A549 (cell line): ENCODE measurements at places on chromosomes 7 and 10. TPM values are rescaled to one million over a fixed set of nuclear protein-coding genes. Genes with fewer than 3 reads are reported as not detected.

- DNase-seq = no peak
Observed at GRCh38 chr7:112833082-112833481, 42.9 kb upstream of the TMEM168 start.

GRCh38 chr7:154857728-154858681 is 144.9 kb downstream of the PAXIP1 start:
- DNase-seq = peak; percentile 31

DNA sequence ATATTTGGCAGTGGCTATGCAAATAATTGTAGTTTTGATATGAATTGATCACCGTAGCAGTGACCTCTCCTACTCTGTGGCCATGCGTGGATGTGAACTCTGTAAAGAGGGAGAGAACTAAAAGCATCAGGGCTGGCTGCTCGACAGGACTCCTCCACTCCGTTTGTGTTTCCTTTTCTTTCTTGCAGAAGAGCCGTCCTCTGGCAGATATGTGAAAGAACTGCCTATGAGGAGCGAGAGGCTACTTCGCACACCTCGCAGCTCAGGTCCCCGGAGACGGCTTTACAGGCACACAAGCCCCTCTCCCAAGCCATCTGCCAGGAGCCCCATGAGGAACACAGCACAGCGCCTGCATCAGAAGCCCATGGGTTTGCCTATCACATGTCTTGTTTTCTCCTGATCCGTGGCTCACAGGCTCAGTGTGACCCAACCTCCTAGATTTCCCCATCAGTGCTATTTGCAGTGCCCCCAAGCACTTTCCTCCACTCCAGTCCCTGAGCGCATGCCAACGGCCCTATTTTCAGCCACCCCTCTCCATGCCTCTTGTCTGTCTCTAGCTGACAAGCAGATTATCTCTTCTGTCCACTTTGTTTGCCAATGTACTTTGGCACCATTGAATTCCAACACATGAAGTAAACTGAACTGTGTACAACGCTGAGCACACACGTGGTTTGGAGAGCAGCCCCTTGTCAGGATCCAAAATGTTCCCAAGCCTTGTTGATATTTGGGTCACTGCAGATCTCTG is 164.3 kb upstream of the AKR1E2 start:
- DNase-seq = no peak

DNA sequence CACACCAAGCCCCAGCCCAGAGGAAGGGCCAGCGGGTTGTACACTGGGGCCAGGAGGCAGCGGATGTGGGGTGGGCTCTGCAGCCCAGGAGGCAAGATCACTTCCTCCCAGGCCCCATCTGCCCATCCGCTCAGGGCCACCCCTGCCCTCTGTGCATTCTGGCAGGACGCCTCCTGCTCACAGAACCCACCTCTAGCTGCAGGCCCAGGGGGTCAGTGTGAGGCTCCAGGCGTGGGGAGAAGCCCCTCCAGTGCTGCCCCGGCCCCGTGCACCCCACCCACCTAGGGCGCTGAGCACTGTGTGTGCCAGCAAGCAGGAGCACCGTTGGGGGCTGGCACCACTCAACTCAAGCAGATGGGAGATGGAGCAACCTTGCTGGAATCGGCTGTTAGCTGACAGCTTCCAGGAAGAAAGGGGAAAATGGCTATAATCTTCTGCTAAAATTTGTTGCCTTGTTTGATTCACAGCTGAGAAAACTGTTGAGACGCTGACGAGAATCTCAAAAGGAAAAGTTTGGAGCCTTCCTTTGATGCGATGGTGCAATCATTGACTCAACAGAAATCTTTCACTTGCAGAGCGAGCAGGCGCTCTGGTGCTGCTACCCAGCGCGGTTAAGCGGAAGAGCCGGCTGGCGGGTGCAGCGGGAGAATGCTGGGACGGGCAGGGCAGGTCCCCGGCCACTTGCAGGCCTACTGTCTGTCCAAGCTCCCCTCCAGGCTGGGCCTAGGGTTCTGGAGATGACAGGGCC is 276.1 kb downstream of the ELFN1 start:
- no peak for DNase-seq

DNA sequence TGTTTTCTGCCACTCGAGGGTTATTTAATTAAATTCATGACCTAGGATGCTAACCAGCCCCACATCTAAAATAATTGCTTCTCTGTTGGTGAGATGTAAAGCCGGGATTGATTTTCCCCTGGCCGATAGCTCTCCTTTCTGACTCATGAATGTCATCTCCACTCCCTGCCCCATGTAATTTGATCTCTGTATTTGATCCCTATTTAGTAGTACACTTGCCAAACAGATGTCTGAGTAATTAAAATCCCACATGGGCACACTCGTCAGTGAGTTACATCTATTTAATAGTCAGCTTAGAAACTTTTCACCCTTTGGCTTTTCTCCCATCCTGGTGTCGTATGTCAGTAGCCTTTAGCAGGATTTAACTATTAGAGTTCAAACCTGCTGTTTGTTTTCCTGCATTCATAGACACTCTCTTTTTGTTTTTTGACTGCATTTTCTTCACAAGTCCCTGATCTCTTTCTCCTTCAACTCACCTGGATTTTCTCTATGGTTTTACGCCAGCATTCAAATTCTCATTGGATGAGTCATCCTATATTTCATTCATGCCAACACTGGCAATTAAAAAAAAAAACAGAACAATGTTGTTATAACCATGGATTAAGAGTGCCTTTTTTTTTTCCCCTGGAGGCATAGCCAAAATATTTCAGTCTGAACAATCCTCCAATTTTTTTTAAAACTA is 82.7 kb downstream of the SPAG6 start:
- DNase-seq = peak; percentile 51

DNA sequence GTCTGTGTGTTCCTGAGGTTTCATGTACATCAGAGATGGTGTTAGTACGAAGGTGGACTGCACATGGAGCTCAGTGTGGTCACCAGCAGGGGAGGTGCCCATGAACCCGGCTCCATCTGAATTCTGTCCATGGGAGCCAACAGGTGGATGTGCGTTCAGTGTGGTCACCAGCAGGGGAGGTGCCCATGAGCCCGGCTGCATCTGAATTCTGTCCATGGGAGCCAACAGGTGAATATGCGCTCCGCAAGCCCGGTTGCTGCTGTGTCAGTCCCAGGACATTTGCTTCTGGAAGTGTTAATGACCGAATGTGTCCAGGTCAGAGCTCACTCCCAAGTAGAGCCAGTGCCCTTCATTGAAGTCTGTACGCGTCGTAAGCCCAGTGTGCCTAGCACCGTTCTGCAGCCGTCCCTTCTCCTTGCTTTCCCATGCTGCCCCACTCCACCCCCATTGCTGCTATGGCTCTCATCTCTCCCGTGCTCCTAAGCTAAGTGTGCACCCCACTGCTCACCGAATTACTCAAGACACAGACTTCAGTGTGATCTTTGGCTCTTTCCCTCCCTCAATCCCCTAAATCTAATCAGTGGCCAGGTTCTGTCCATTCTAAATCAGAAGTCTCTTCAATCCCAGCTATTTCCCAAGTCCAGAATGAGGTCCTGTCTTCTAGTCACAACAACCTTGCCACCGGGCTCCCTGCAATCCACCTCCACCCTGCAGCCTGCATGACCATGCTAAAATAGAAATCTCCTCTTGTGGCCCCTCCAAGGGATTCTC is 352.4 kb downstream of the TCERG1L start:
- no peak for DNase-seq

- DNase-seq = peak; percentile 10
Observed at GRCh38 chr7:84060760-84061261, 133.8 kb downstream of the SEMA3A start.

GRCh38 chr10:125169279-125169678 is 8.9 kb upstream of the CTBP2 start:
- DNase-seq = no peak

DNA sequence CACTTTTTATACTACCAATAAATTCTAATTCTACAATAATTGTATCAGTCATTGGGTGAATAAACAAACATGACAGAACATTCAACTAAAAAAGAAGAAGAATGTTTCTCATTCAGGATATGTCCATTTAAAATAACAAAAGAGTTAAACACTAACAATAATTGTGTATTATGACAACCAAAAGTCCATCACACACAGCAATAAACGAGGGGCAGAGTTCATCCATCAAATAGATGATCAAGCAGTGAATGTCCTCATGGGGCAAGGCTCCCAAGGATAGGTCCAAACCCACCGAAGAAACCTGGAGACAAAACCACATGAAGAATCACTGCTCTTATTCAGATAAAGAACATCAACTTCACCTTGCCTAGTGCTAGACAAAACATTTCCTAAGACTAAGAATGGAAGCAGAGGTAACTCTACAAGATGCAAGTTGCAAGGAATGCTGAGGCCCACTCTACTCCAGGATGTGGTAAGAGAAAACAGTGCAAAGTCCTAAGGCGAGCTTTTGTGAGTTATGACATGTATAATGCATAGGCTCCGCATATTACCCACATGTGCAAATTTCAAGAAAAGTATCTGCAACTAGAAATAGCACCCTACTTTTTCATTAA is 115.1 kb downstream of the PARD3 start:
- no peak for DNase-seq

- no peak for DNase-seq
Observed at GRCh38 chr7:30730097-30730496, 21.8 kb upstream of the INMT start.

GRCh38 chr10:74988832-74989561 is 122.5 kb upstream of the SAMD8 start:
- no peak for DNase-seq

GRCh38 chr7:76246804-76247389 is 45.2 kb downstream of the SRRM3 start:
- no peak for DNase-seq

GRCh38 chr10:51129946-51130544 is 55.8 kb downstream of the PRKG1 start:
- no peak for DNase-seq

GRCh38 chr10:38093816-38094157 is 350 bp upstream of the ZNF37A start:
- no peak for DNase-seq

DNA sequence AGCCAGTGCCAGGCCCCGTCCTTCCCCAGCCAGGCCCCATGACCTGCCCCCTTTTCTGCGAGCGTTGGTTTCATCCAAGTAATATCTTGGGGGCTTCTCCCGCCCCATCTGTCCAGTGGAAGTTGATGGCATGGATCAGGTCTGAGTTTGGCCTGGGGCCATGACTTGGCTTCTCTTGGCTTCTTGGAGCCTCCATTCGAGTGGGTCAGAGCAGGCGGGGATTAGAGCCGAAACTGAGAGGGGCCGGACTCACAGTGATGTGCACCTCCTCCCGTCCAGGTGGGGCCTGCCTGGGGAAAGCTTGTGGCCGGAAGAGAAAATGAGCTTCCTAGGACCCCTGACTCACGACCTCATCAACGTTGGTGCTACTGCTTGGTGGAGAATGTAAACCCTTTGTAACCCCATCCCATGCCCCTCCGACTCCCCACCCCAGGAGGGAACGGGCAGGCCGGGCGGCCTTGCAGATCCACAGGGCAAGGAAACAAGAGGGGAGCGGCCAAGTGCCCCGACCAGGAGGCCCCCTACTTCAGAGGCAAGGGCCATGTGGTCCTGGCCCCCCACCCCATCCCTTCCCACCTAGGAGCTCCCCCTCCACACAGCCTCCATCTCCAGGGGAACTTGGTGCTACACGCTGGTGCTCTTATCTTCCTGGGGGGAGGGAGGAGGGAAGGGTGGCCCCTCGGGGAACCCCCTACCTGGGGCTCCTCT is 15.1 kb upstream of the LIMK1 start:
- DNase-seq = no peak

- DNase-seq = no peak
Observed at GRCh38 chr10:30680908-30681307, 51.4 kb upstream of the LYZL2 start.

DNA sequence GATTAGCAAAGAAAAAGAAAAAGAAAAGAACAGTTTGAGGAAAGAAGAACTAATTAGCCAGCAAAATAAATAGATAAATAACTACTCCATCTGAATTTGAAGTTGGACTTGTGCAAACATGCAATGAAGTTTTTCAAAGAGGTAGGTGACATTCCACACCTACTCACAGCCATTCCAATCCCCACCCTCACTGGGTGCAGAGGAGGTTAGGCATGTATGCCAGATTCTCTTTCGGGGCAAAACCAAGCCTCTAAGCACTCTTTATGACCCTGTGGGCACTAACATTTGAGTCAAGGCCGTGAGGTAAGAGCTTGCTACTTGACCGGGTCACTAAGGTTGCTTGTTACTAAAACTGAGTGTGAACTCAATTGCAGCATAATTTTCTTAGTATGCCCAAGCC is 108.4 kb upstream of the SEMA3A start:
- no peak for DNase-seq

DNA sequence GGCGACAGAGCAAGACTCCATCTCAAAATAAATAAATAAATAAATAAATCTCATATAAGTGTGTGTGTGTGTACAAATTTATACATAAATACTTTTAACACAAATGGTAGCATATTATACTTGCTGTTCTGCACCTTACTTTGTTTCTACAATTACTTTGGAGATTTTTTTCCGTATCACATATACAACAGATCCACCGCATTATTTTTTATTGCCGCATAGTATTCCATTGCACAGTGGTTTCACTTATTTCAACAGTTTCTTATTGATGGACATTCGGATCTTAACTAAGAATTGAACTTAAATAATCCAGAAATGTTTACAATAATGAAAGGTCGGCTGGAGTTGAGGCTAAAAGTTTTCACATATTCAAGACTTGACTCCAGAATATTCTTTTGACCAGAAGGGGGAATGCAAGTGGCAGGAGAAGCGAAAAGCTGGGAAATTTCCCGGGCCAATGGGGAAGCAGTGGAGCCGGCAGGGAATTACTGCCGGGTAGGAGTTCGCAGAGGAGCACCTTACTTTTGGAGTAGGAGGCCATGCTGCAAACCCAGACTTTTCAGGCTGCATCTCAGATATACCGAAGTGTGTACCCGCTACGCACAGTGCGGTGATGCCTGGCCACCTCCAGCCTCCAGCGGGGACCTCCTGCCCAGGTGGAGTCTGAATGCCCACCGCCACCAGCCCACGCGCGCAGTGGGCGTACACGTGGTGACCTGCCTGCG is 415 bp upstream of the CNNM1 start:
- DNase-seq = peak; percentile 81

Gene CHN2
- polyA plus RNA-seq = not detected in 3 replicates

Gene ABCB8
- 34.3 to 41.1 TPM (median 38.6 TPM) in 3 replicates for polyA plus RNA-seq

Gene CXCL12
- 0.07 to 0.28 TPM (median 0.17 TPM) in 3 replicates for polyA plus RNA-seq

Gene WNT2
- not detected in 3 replicates for polyA plus RNA-seq

Gene ASAH2
- 0.17 to 0.63 TPM (median 0.21 TPM) in 3 replicates for polyA plus RNA-seq

Gene STX1A
- 48.3 to 59.0 TPM (median 49.2 TPM) in 3 replicates for polyA plus RNA-seq

Gene HOXA4
- 2.1 to 3.0 TPM (median 2.3 TPM) in 3 replicates for polyA plus RNA-seq

Gene AKR1C2
- polyA plus RNA-seq = 5,292 to 5,660 TPM (median 5,410 TPM) in 3 replicates

Gene STK31
- polyA plus RNA-seq = 2.0 to 2.4 TPM (median 2.3 TPM) in 3 replicates

Gene RBP4
- polyA plus RNA-seq = 5.6 to 6.2 TPM (median 6.0 TPM) in 3 replicates

Gene HKDC1
- polyA plus RNA-seq = 24.0 to 33.2 TPM (median 32.5 TPM) in 3 replicates

Gene GIMAP5
- not detected in 3 replicates for polyA plus RNA-seq

Gene FAM131B
- 0.16 to 0.32 TPM (median 0.19 TPM) in 3 replicates for polyA plus RNA-seq

Gene FBXO24
- 0.13 to 0.37 TPM (median 0.19 TPM) in 3 replicates for polyA plus RNA-seq

Gene CALML3
- polyA plus RNA-seq = not detected in 3 replicates

Gene SAMD9
- polyA plus RNA-seq = 3.9 to 5.0 TPM (median 4.7 TPM) in 3 replicates
